ENCODE measurements at places on chromosomes 11 and 22.

DNA sequence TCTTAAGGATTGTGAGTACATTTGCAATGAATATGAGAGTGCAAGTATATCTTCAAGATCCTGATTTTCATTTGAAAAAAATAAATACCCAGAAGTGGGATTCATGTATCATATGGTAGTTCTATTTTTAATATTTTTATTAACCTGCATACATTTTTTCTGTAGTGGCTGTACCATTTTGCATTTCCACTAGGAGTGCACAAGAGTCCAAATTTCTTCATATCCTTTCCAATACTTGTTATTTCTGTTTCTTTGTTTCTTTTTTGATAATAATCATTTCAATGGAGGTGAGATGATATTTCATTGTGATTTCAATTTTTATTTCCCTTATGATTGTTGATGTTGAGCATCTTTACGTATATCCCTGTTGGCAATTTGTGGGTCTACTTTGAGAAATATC lies 759.8 kb upstream of the CNTN5 start:
- no peak for DNase-seq

GRCh38 chr11:45603946-45604682 lies 61.3 kb downstream of the CHST1 start:
- DNase-seq = no peak

- DNase-seq = no peak
Measured at GRCh38 chr11:88849368-88849767, 216.4 kb downstream of the GRM5 start.

DNA sequence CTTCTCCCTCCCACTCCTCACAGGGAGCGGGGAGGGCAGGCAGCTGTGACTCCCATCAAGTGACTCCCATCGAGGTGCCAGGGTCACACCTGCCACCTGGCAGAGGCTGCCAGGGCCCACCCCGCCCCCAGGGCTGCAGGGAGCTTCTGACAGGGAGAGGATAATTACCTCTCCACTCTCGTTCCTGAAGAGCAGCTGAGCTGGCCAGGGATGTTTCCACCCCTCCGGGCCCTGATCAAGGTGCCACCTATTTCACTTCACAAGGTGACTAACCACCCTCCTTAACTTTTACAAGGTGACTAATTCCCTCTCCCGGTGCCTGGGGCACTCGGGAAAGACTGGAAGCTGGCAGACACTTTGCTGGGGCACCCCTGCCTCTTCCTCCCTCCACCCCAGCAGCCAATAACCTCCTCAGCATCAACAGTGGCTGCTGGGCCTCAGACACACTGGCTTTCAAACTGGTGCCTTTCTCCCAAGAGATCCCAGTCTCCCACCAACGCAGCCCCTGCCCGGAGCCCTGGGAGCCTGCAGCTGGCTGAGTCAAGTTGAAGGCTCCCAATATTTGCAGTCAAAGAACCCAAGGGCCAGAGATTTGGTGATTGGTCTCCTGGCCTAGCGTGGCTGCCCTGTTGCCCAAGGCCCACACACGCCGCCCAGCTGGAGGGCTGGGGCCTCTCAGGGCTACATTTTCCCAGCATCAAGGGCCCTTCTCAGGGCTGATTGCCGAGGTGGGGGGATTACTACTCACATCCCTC lies 22.0 kb upstream of the MYRF start:
- DNase-seq = no peak

DNA sequence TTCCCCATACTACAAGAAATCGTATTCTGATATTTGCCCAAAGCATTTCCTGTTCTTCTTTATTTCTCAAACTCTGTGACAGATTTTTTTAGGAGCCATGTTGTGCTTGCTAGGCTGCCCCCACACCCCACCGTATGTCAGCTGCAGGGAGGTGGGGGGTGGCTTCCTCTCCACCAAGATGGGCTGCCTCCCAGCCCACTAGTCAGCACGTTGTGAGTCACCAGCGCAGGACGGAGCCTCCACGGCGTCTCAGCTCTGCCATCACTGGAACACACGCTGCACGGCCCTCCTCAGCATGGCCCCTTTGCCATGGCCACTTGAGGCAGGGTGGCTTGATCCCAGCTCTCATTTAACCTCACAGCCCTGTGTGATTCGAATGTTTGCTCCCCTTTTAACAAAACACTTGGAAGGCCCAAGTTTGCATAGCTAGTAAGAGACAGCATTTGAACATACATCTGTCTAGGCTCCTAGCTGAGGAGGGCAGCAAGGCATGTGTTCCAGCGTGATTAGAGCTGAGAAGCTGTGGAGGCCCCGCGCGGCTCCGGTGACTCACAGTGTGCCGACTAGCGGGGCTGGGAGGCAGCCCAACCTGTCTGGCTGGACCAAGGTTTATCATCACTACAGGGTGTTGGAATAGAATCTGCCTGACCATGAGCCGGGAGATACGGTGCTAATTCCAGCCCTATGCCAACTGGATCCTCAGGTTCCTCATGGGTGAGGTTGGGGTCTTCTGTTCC lies 180.7 kb upstream of the NCAM1 start:
- DNase-seq = no peak

DNA sequence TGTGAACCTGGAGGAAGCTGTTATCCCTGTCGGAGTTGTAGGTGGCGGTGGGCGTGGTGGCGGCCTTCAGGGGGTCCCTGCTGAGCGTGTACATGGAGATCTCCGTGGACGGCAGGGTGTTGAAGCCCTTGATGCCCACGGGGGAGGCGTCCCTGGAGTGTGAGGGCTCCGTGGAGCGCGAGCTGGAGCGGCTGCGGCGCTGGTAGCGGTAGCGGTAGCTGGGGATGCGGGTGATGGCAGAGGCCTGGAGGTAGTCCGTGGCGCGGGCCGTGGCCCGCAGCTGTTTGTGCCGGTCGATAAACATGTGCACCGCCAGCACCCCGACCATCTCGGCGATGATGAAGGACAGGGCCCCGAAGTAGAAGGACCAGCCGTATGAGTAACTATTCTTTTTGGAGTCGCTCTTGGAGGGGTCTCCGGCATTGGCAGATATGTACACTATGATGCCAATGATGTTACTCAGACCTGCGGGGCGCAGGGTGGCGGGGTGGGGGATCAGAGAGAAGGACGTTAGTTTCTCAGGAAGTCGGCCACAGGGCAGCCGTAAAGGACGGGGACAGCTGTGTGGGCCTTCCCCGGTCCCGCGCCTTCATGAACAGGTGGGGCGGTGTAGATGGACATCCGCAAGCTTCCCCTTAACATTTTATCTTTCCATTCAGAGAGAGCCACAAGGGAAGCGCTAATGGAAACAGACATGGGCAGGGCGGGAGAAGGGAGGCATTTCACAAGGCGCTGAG lies 35.6 kb upstream of the EIF3D start:
- no peak for DNase-seq

DNA sequence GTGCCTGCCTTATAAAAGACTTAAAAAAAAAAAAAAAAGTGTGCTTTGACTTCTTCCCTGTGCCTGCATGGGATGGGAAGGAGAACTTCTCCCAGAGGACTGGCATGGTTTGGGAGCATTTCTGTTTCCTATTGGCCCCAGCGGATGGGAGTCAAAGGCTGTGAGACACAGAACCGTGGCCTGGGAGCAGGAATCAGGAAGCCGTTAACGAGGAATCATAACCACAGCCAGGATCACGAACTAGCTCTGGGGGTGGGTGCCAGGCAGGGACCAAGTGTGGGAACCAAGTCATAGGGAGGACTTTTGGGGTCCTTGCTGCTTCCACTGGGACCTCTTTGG lies 526 bp downstream of the C1QTNF6 start:
- no peak for DNase-seq

- DNase-seq = no peak
Measured at GRCh38 chr22:49189871-49190270, 637.8 kb downstream of the BRD1 start.

GRCh38 chr11:29750392-29750791 lies 266.4 kb downstream of the KCNA4 start:
- no peak for DNase-seq

- DNase-seq = no peak
Measured at GRCh38 chr11:133832991-133833897, 12.1 kb downstream of the SPATA19 start.

DNA sequence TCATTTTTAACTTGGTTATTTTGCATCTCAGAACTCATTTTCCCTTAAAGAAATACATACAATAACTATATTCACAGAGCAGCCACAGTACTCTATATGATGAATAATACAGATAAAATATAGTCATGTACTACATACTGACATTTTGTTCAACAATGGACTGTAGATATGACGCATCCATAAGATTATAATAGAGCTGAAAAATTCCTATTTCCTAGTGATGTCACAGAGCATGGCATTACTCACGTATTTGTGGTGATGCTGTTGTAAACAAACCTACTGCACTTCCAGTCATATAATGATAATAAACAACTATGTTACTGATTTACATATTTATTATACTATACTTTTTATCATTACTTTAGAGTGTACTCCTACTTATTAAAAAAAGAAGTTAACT lies 38.7 kb downstream of the NARS2 start:
- no peak for DNase-seq

DNA sequence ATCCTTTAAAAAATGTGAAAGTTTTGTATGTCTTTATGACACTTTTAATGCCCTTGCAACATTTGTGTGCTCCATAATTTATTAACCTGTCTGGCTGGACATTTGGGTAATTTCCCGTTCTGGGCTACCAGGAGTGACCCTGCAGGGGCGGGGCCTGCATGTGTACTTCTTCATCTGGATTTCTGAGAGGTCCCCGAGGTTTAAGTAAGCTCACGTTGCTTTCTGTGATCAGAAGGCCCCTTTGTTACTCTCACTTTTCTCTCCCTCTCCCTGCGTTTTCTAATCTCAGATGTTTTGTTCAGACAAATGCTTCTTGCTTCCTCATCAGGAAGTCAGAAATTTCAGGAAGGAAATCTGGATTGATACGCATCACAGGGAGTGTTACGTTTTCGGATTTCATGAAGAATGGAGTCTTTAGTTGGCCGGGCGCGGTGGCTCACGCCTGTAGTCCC lies 78.9 kb upstream of the CRYBB3 start:
- DNase-seq = no peak

GRCh38 chr22:33350961-33351360 lies 292.8 kb upstream of the SYN3 start:
- DNase-seq = no peak

DNA sequence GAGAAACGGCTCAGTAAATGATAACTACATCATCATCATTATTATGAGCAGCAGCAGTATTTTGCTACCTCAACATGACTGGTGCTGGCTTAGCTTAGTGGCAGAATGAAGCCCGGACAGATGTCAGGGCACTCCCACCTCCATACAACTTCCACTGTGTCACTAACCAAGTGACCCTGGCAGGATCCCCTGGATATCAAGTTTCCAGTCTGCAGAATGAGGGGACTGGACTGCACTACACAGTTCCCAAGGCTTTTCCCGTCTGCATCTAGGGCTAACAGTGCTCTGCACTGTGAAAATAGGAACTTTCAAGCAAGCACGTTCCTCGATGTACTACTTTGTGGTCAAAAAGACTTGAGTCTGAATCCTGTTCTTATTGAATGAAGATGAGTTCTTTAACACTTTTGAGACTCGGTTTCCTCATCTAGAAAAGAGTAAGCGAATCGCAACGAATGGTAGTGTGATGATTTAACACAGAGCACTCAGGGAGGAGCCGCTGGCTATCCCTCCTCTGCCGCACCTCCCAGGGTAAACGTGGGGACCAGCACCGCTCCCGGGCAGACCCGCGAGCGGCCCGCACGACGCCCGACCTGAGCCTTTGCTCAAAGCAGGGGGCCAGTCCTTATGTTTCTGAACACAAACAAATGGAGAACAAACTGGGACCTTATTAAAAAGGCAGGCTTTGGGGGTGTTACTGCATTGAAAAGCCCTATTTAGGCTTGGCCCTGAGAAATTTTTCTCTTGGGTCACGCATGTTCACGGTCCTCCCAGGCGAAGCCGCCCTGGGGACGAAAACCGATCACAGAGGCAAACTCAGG lies 910 bp downstream of the CLTCL1 start:
- DNase-seq = no peak

- no peak for DNase-seq
Measured at GRCh38 chr11:107014871-107015270, 3.4 kb downstream of the GUCY1A2 start.

GRCh38 chr11:111957663-111958444 lies 20.7 kb downstream of the DIXDC1 start:
- no peak for DNase-seq

GRCh38 chr22:50599816-50600455 lies 657 bp upstream of the MAPK8IP2 start:
- peak; percentile 38 for DNase-seq

DNA sequence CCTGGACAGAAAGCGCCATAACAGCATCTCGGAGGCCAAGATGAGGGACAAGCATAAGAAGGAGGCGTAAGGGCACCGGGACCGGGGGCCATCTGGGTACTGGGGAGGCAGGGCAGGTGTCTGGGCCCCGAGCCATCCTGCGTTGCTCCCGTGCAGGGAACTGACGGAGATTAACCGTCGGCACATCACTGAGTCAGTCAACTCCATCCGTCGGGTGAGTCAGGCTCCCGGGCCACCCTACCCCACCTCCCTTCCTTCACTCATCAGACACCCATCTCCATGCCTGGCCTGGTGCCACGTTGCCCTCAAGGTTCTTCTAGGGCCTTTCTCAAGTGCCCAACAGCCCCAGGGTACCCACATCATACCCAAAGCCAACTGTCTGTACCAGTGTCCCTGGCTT lies 15.0 kb downstream of the PLCB3 start:
- DNase-seq = no peak

- no peak for DNase-seq
Measured at GRCh38 chr11:122593473-122594420, 61.8 kb upstream of the UBASH3B start.

Data from activated CD4-positive, alpha-beta T cell treated with anti-CD3 and anti-CD28 coated beads for 24 hours (primary cell).